Stimulated activated CD8-positive, alpha-beta memory T cell treated with anti-CD3 and anti-CD28 coated beads, Interleukin-15, amount 100 ng/mL, for 1 hour (primary cell): ENCODE measurements at places on chromosomes 4 and X.

- DNase-seq, result no peak
Measured at GRCh38 chrX:125131164-125131563, 188.5 kb upstream of the TEX13C start.

- DNase-seq, result no peak
Measured at GRCh38 chrX:101676571-101676970, 16.9 kb upstream of the ARMCX2 start.

DNA sequence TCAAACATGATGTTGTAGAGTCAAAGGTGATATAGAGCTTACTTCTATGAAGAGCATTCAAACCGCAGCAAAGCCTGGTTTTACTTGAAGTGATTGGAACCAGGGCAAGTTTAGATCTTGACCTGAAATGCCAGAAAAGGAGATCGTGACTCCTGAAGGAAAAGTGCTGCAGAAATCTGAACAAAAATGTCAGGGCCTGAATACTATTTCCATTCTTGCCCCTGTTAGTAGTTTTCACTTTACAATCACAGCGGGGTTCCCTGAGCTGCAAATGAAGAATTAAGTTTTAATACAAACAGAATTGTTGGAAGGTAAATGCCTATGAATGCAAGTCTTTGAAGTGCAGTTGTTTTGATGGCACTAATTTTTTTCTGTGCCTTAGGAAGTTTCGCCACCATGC, 4.1 kb downstream of the SLIT2 start:
- DNase-seq, result no peak

- no peak for DNase-seq
Measured at GRCh38 chr4:173492315-173492714, 37.7 kb downstream of the HAND2 start.

DNA sequence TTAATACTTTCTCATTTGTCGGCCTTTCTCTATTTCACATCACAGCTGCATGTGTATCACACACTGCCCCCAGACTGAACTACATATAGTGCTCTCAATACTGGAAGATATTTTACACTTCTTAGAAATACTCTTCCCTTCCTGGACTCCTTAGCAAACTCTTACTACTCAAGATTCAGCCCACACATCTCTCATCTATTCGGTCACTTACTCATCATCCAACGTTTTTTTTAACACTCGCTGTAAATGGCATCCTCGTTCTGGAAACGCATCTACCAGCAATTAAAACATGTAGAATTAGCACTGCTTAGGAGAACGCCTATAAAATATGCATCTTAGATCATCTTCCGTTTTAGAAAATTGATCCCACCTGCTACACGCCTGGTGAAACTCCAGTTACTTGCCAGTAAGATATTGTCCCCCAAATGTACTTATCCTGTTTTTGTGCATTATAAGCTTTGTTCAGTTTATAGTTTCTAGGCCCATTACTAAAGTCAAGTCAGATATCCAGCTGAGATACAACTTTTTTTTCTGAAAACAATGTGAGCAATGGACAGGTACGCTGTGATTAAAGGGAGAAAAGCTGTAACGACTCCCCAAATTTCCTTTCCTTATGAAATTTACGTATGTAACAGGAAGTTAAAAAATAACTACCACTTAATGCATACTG, 1.0 kb downstream of the LRP2BP start:
- DNase-seq, result no peak
